Hematopoietic multipotent progenitor cell treated with erythropoietin and hydrocortisone succinate and interleukin-3 and kit ligand, for 17 days (in vitro differentiated cells): ENCODE measurements at places on chromosomes 4 and X.

DNA sequence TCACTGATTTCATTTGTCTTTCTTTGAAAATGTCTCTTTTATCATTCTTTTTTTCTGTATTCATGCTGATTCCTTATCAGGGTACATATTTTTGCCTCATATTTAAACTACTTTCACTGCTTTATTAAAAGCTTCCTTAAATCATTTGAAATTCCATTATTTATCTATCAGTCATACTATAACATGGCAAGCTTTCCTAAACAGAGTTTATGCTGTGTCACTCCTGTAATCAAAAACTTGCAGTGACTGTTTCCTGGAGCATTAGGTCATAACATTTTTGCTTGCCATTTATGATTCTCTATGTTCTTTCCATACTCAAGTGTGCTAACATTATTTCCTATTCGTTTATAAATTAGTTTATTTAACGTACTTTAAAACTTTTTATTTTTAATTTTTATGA, 203.7 kb downstream of the BMPR1B start:
- DNase-seq: no peak

DNA sequence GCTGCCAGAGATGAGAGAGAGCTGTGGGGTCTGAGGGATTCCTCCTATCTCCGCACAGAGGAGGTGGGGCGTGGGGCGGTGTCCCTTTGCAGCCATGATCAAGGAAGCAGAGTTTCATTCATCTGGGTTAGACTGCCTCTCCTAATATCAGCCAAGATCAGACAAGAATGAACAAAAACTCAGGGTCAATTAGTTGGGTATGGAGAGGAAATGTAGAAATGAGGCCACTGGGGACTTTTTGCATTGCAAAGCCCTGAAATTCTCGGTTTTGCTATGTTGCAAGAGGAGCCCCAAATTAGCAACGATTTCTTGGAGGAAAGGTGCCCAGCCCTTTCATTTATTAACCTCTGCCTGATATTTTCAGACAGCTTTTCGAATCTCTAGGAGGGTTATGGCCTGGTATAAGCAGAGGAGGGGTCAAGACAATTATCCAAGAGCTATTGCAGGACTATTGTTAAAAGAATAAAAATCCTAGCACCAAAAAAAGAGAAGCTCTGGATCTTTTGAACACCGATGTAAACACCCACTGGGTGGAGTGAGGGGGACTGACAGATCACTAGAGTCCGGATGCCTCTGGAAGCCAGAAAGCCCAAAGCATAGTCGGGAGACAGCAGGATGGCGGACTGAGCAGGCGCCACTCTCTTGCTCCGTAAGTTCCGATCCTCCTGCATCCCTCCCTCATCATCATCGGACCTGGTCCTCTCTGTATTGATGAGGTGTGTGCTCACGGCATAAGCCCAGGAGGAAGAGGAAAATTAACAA, 34.4 kb upstream of the ACSL1 start:
- DNase-seq: no peak

- DNase-seq: no peak
These were observed 1206.5 kb upstream of the PABPC4L start for GRCh38 chr4:135408109-135408508.

- DNase-seq: no peak
These were observed 6.5 kb upstream of the NDST4 start for GRCh38 chr4:115119804-115120352.

DNA sequence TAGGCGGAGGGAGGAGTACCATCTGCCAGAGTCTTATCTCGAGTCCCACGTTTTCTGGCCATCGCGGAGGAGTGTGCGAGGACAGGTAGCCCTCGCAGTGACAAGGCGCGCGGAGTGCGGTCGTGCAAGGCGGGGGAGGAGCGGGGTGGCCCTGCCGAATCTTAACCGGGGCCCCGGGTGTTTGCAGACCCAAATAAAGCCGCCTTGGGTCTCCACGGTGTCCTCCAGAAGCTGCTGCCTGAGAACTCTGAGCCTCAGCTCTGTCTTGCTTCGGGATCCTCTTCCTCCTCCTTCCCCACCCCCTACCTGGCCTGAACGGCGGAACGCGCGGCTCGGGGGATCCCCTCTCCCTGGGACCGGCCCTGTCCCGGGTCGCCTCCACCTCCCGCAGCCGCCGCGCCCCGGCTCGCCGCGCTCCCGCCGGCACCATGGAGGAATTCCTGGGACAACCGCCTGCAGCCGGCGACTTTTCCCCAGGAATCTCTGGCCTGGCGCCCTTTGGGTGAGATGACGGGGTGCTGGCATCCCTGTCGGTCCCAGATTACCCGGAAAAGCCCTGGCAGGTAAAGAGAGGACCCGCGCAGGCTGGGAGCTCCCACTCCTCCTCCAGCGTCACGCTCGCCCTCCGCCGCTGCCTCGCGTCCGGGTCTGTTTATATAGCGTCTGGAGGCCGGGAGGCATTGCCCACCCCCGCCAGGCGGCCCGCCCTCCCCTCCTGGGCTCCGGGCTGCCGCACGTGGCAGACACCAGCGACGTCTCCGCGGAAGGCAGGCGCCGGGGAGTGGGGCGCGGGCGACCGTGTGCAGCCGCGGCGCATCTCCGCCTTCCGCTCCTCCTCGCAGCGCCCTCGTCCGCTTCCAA, at the start of gene GALNTL6:
TSS of gene GALNTL6 (plus strand) at position 740 of the 861 bp plus-strand sequence.
- no peak for DNase-seq

- DNase-seq: no peak
These were observed 6.2 kb upstream of the IQSEC2 start for GRCh38 chrX:53287493-53288138.

GRCh38 chrX:154490021-154490413, 412 bp downstream of the SLC10A3 start:
- peak; percentile 63 for DNase-seq

DNA sequence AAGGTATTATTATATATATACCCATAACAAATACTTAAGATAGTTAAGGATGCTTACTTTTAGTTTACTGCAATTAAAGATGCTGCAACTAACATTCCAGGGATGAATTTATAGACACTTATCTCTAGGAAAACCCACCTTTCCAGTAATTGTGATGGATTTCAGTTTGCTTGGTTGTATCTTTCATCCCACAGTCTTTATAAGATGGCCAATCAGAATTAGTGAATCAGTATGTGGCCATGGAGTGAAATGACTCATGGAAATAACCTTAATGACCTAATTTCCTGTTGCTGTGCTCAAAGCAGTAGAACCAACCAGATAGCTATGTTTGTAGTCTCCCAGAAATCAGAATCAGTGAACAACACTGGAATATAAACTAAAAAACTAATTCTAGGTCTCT, 26.4 kb downstream of the MOSPD2 start:
- DNase-seq: no peak

GRCh38 chrX:27751976-27752375, 55.8 kb upstream of the MAGEB10 start:
- DNase-seq: no peak

- no peak for DNase-seq
These were observed 19.0 kb downstream of the FHL1 start for GRCh38 chrX:136166221-136166855.

DNA sequence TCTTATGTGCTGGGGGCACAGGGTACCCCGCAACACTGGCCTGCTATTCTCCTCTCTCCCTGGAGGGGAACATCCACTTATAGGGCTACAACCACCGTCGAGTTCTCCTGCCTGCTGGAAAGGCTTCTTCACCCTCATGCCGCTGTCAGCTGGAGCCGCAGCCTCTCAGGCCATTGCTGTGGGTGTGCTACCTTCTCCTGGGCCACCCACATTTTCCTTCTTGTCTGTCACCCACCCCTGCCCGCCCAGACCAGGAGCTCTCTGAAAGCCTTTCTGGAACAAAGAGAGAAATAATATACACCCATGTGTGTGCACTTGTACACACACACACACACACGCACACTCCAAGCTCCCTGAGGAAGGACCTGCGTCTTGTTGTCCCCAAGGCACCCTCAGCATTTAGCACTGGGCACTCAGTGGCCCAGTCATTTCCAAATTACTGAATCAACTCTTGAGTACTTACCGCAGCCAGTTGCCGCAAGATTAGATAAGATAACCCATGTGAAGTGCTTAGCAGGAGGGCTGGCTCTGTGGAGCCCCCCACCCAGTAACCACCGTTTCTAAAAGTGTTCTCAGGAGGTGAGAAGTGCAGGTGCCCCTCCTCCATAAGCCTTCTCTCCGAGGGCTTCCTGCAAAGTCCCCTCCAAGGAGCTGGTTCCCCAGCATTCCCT, 50.2 kb downstream of the CPZ start:
- no peak for DNase-seq

- DNase-seq: no peak
These were observed 7.6 kb downstream of the CITED1 start for GRCh38 chrX:72297953-72298730.

DNA sequence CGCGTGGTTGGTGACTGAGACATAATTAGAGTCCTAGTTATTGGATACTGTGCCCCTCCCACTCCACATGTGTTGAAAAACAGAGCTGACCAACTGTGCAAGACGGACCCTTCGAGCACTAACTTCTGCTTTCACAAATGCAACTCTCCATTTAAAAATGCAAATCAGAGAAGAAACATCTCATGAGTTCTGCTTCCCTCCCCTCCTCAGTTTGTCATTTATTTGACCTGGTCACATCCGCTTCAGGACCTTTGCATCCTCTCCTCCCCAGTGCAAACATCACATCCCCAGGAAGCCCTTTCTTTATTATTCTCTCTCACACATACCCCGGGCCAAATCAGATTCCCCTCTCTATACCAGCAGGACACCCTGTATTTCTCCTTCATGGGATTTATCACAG, 38.1 kb upstream of the NOCT start:
- no peak for DNase-seq

GRCh38 chr4:183322326-183322725, at the start of gene CLDN24:
CLDN24 (minus strand) TSS chr4:183322426; CDS start chr4:183322426, 0 bp downstream.
- no peak for DNase-seq

GRCh38 chr4:48367016-48367415, 25.7 kb downstream of the SLAIN2 start:
- DNase-seq: no peak

DNA sequence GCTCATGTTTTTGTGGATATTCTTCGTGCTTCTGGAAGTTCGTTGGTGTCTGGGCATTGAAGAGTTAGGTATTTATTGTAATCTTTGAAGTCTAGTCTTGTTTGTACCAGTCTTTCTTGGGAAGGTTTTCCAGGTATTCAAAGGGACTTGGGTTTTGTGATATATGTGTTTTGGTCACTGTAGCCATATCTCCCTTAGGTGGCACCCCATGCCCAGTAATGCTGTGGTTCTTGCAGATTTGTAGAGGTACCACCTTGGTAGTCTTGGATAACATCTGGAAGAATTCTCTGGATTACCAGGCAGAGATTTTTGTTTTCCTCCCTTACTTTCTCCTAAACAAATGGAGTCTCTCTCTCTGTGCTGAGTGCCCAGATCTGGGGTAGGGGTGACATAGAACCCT, 184.1 kb downstream of the TEX13C start:
- no peak for DNase-seq

DNA sequence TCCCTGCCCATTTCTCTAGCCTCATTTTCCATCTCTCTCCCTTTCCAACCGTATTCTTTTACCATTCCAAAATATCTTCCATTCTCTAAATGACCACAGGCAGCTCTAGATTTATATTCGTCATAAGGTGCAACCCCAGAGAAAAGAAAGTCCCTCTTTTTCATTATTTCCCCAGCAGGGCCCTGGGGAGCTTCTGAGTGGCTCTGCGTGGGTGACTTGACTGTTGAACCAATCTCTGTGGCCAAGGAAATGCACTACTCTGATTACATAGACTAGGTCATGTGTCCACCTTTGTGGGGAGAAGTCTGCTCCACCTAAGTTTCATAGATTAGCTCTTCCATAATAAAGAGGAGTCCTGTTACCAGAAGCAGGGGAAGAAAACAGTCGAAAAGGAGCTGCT, 51.4 kb downstream of the ATOH1 start:
- DNase-seq: no peak

GRCh38 chrX:136635235-136635634, 12.7 kb upstream of the CD40LG start:
- no peak for DNase-seq

GRCh38 chr4:128517739-128518510, 230.3 kb upstream of the PGRMC2 start:
- DNase-seq: peak; percentile 66

GRCh38 chrX:56800307-56800706, 71.3 kb downstream of the NBDY start:
- DNase-seq: no peak
